ENCODE measurements at places on chromosomes 4 and X.

DNA sequence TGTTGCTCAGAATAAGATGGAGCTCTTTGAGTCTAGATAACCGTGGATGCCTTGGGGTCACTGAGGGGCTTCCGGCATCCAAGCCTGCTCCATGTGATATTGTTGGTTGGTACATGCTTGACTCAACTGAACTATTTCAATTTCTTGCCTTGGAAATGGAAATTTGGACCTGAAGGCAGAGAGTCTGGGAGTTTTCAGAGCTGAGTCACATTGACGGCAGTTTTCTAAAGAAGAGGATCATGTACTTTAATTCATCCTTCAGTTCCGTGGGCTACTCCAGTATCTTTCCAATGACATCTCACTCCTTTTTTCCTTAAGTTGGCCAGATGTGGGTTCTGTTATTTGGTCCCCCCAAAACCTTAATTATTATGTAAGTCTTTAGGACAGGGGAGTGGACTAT lies 100.5 kb downstream of the MFAP3L start:
- no peak for DNase-seq

DNA sequence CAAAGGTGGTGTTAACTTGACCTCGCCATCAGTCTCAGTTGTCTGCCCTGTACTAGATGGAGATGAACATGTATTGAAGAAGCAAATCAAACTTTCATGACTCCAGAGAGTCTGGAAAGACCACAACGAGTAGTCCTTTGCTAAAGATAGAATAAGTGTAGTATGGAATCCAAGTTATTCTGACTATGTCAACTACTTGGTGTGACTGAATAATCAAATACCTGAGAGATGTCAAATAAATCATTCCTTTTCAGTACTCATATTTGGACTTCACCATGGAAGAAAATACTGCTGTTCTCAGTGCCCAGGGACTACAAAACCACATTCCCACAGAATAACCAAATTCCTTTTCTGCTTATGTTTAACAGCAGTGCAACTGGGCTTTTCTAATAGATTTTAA lies 161.2 kb upstream of the SPRY1 start:
- DNase-seq, result no peak

DNA sequence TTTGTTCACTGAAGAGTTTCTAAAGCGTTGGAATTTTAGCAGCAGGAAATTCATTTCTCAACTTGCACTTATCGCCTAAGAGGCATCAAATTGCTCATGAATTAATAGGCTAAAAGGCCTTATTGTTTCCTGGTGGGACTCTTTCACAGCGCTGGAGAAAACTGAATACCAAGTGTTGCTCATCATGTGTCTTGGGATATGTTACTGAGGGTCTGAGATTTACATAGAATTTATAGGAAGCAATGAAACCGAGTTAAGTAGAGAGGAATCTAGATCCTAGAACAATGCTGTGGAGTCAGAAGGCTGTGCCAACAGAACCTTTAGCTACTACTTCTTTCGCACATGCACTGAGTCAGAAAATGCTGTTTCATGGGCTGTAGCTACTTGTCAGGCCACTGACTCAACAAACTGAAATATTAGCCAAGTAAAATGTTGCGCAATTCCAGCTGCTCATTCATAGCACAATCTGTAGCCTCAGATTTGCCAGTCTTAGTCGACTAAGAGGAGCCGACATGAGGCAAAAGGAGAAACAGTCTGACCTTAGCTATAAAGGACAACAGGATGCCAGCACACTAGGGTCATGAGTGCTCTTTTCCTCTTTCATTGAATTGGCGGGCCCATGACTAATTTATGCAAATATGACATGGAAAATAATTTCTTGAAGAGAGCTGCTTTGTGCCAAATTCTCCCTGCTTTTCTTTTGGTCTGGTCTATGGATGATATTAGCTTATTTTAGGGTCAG lies 35.9 kb upstream of the CXCL8 start:
- no peak for DNase-seq

GRCh38 chr4:148514581-148514980 lies 72.4 kb upstream of the NR3C2 start:
- no peak for DNase-seq

DNA sequence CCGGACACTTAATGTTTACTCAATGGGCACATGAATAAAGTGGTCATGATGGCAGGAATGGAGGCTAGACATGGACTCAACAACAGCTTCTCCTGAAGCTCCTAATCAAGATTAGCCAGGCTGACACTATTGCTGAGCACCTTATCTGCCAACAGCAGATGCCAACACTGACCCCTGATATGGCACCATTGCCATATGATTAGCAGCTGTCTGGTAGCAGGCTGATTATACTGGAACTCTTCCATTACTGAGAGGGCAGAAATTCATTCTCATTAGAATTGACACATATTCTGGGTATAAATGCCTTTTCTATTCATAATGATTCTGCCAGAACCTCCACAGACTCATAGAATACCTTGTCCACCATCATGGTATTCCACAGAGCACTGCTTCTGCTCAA lies 18.4 kb upstream of the AFF1 start:
- no peak for DNase-seq

GRCh38 chr4:84804136-84804535 lies 162.4 kb downstream of the WDFY3 start:
- peak; percentile 63 for DNase-seq

GRCh38 chrX:10025742-10026493 lies 58.8 kb downstream of the CLDN34 start:
- no peak for DNase-seq

DNA sequence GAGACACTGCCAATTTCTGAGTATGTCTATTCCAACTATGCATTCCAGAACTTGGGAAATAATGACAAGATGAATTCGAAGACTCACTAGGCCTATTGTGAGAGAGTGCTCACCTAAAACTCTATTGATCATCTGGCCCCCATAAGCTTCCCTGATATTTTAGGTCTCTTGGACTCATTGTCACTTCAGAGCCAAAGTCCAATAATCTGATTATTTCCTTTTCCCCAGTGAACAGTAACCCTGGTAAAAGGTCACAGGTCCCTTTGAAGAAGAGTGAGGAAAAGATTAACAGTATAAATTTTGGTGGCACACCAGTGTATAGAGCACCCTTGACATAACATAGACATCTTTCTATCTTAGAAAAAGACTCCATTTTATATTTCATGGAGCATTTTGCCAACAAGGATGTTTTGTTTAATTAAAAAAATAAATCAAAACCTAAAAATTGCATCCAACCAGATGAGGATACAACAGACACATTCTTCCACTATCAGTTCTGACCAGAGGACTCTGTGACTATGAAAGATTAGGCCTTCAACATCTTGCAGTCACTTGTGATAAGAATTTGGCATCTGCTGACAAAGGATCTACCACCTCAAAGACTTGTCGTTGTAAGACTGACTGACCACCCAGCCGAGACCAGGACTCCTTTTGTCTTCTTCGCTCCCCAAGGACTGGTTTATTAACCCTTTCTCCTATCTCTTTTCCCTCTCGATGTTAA lies 191.9 kb downstream of the MAB21L2 start:
- no peak for DNase-seq

DNA sequence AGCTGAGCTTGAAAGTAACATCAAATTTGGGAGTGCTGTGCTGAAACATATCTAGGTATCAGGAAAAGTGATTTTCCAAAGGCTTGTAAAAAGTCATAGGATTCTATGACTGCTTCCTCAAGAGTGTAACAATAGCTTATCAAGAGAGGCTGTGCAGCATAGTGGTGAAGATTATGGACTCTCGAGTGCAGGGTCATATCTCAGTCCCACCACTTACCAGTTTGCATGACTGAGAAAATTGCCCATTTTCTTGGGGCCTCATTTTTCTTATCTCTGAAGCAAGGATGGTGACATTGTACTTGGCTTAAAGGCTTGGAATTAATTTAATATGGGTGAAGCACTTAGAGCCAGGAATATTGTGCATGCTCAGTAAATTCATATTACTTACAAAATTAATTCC lies 57.2 kb downstream of the AFF1 start:
- no peak for DNase-seq

DNA sequence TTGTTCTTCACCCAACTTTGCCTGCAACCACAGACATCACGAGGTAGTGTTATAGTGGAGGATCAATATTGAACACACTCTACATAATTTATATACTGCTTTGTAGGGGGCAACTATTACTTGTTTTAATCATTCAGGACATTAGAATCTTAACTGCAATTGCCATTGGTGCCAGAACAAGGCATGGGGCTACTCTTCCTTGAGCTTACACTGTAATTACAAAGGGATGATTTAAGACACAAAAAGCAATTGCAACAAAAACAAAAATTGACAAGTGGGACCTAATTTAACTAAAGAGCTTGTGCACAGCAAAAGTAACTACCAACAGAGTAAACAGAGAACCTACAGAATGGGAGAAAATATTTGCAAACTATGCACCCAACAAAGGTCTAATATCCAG lies 24.0 kb upstream of the DDX53 start:
- no peak for DNase-seq

DNA sequence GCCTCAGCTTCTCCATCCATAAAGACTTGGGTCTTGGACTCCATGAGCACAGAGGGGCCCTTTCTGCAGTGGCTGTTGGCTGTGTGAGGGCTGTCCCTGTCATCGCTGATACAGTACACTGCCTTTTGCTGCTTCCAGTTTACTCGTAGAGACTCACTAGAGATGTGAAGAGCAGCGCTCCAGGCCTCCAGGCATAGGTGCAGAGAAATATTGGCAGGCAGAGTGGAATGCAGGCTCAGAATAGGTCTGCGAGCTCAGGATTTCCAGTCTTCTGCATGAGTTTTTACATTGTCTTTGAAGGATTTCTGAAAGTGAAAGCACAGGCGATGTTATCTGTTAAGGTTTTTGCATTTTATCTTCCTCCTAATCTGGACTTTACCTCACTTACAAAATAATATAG lies 97.4 kb downstream of the AASDH start:
- no peak for DNase-seq

GRCh38 chr4:175927121-175927520 lies 115.1 kb upstream of the GPM6A start:
- DNase-seq, result no peak

DNA sequence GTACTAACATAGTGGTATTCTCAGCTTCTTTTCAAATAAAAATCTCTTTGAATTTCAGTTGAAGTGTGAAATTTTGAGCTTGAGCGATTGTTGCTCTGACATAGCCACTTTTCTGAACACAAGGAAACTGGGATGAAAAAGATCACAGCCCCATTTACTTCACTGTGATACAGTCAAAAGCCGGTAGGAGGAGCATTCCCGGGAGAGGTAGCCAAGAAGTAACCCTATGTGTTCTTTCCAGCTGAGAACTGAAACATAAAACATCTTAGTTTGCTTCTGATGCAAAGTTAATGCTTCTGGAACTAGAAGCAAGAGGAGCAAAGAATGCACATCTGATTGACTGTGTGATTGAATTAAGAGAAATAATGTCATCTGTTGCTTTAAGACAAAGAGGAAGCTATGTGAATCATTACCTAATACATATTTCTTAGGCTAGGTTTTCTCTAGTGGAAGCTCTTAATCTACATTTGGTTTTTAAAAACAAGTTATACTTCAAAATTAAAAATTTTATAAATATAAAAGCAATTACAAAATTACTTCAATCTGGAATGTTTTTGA lies 88.3 kb upstream of the UNC5C start:
- no peak for DNase-seq

DNA sequence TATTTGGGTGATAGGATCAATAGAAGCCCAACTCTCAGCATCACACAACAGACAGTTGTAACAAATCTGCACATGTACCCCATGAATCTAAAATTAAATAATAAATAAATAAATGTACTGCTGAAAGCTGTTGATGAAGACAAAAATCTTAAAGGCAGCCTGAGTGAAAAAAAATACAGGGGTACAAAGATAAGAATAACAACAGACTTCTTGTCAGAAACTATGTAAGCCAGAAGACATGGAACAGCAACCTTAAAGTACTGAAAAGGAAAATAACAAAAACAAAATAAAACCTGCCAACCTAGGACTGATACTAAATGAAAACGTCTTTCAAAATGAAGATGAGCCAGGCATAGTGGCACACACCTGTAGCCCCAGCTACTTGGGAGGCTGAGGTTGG lies 25.0 kb upstream of the PDLIM5 start:
- DNase-seq, result no peak

- no peak for DNase-seq
These were observed 209.4 kb upstream of the NEIL3 start for GRCh38 chr4:177100307-177100706.

DNA sequence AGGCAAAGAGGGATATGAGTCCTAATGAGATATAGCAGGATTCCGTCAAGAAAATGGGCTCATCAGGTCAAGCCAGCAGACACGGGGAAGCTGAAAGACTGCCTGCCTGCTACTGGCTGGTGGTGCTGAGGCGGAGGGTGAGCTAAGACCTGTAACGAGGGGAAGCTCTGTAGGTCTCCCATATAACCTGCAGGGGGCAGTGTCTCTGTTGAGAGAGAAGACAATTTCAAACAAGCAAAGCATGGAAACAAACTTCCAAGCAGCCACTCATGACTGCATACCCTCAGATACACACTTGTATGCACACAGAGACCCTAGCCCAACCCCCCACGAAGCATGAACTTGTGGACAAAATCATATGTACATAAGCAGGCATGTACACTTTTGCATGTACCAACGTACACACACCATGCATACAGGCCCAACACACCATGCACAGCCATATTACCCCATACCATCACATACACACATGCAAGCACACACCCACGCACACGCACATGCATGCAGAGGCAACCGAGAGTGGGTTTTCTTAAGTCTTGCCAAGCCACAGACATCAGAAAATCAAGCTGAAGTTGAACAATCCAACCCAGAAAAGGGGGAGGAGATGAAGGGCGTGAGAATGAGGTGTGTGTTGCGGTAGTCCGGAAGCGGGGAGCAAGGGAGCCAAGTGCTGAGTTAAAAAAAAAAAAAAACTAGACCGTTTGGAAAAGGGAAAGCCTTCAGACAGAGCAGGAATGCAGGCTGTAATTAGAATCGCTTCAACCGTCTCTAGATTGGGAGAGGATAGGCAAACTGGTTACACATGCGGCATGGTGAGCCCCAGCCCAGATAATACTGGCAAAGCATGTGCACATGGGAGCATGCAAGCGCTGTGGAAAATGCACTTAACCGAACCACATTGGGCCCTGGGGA lies 71.0 kb downstream of the PJA1 start:
- DNase-seq, result peak; percentile 41

GRCh38 chrX:11103751-11104150 lies 7.4 kb upstream of the HCCS start:
- no peak for DNase-seq

DNA sequence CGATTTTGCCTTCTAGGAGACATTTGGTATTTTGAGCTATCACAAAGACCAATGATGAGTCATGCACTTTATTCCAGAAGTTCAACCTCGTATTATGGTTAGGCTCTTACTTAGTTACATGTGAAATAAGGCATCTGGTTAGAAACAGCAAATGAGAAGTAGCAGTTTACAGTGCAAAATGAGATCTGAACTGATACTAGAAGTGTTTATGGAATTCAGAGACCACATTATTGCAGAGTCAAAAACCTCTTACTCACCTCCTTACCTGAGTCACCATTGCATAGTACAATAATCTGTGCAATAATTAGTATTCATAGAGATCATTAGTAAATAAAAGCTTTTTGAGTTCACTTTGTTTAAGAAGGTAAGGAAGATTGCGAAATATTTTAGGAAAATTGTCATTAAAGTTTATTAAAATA lies 38.7 kb downstream of the SEC24B start:
- no peak for DNase-seq

GRCh38 chrX:140971099-140971795 lies 31.1 kb upstream of the SPANXB1 start:
- no peak for DNase-seq

All from hippocampal formation (tissue), 2 donors.